ENCODE measurements at places on chromosomes 4 and X.

DNA sequence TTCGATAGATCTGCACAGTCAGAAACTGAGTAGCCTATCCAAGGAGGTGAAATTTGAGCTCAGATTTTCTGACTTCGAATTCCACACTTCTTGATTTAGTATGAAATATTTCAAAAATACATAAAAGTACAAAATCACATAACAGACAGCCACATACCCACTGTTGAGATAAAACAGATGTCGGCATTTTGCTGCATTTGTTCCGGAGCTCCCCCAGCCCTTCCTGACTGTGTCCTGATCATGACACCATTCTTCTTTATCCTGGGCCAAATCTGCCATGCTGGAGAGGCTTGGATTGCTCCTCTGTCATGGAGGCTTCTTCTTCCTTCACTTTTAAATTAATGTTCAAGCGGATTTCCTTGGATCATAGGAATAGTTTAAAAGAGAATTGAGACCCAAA is 124.2 kb upstream of the RBPJ start:
- no peak for DNase-seq

DNA sequence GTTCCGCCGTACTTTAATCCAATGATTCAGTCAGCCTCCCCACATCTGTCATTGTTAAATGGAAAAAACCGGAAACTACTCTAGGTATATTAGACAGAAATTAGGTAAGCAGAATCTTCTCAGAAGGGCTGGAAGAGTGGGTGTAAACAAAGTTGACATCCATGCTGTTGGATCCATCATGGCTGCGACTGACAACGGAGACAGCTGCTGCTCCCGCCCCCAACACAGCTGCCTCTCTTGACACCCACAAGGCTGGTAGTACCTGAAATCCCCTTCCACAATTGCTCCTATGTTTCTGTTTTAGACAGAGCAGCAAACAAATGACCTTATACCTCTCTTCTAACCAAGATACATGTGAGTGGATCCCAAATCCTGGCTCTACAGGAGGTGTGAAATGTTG is 66.6 kb downstream of the RXFP1 start:
- DNase-seq = no peak

GRCh38 chr4:6902318-6903042 is 7.1 kb upstream of the TBC1D14 start:
- no peak for DNase-seq

DNA sequence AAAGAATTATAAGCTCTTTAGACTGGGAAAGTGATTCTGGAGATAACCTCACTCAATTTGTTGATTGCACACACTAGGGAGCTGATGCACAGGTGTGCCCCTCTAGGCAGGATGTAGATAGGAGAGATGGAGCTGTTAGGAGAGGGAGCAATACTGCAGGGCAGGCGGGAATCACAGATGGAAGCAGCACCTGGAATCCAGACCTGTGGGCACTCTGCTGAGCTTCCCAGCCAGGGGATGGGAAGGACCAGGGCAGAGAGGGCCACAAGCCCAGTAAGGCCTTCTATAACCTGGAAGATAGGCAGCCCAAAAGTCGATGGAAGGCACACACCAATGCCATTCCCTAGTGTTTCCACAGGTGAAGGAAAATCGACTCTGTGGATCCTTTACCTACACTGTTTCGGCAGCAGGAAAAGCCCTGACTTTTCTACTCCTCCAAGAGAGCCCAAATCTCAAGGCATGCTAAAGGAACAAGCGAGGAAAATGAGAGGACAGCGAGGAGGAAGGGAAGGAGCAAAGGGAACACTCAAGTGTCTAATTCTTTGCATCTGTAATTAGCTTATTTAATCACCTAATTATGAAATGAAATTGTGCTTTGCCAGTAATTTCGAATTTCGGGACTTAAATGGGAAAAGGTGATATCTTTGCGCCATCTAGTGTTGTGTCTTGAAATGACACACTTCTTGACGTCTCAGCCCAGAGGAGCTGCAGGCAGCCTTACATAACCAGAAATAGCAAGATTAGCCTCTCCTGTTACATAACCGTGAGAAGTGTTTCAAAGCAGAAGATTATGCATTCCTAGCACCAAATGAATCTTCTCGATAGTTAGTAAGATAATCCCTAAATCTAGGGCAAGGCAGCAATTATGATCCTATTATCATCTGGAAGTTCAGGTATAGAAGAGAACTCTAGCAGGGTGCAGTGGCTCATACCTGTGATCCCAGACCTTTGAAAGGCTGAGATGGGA is 31.0 kb upstream of the TLR3 start:
- no peak for DNase-seq

DNA sequence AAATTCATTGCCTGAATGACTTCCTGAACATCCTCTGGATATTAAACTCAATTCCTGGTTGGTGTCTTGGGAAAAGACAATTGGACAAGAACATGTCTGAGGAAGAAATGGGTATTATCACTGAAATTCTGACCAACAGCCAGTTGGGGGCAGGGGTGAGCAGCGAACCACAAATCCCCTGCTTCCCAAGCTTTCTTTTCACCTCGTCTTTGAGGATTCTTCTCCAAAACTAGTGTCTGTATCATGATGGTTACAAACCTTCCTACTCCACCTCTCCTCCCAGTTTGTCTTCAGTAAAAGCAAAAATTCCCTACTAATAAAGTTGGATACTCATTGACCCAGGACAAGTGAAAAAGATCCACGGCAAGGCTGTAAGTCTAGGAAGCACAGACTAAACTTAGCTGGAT is 48.3 kb upstream of the WDR1 start:
- no peak for DNase-seq

DNA sequence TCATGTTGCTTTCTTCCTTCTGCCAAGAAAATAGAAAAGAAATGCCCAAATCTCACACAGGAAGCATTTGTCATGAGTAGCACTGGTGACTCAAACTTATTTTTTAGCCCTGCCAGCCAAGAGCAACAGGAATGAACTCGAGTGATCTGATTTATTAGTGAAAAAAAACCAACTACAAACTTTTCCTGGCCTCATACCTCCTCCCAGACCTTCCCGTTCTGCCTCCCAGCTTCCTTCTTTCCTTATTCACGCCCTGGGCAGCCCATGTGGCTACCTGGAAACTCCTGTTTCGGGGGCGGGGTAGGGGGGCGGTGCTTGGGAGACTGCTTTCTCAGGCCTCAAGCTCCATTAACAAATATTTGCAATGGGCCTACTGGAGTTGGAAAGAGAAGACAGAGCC is 178.5 kb downstream of the NHS start:
- no peak for DNase-seq

- no peak for DNase-seq
Measured at GRCh38 chrX:10176121-10177003, 19.6 kb downstream of the CLCN4 start.

DNA sequence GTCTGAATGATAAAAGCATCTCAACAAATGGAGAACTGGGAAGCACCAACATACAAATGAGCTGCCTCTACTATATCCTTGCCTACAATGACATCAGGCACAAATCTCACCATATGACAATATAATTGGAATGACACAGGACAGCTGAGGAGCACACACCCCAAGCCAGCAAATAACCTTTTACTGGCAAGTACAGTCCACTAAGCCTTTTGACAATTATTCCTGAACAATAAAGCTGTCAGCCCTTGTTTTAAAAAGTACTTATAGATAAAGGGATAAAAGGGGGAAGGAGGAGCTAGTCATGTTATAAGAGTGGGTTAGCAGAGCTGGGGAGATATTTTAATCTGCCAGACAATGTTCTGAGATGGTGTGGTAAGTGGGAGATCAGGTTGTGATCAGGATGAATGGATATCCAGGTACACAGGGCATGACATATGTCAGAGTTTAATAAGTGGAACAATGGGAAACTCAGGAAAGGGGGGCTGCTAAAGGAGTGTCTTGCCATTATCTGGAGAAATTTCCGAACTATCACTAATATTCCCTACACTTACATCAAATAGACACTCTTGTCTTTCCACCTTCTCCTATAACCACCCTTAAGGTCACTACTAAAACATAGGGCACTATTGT is 127.6 kb downstream of the GPC3 start:
- DNase-seq = no peak

DNA sequence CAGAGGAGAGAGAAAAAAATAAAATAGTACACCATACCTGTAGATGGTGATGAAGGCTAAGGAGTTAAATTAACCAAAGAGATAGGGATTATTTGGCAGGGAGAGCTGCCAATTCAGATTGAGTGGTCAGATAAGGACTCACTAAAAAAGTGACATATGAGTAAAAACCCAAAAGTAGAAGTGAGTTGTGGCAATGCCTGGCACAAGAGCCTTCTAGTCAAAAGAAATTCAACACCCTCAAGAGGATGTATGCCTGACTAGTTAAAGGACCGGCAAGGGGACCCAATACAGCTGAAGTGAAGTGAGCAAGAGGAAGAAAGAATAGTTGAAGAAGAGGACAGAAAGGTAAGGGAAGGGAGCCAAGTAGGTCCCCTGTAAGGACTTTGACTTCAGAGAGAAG is 34.9 kb downstream of the ELF2 start:
- no peak for DNase-seq

DNA sequence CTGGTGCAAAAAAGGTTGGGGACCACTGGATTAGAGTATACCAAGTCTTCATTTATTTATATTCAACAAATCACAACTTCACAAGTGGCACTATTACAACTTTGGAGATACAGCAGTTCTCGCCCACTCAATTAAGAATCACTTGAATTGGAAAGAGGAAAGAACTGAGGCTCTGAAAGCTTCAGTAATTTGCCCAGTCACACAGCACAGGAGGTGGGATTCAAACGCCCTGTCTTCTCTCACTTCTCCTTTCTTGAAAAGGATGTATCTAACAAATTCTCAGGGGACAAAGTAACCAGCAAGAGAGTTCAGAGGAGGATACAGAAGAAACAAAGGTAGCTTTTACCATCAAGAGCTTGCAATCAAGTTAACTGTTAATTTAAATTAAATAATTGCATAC is 12.4 kb downstream of the SMIM14 start:
- no peak for DNase-seq

GRCh38 chr4:122005064-122005755 is 53.4 kb upstream of the TRPC3 start:
- DNase-seq = no peak

DNA sequence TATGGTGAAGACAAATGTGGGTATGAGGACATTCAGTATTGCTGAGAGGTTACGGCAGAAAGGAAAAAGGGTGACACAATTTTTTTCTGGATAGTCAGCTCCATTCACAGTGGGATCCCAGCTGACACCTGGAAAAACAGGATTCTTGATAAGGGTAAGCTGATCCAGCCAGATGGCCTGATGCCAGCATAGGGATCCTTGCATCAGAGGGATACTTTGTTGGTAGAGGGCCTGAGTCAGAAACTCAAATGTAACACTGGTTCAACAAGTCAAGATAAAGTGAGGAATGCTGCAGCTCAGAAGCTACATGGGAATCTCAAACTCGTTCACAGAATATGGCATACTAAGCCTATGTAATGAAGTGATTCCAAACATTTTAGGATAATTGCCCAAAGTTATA is 726.7 kb downstream of the C4orf33 start:
- no peak for DNase-seq

GRCh38 chr4:37825968-37826294 is 555 bp upstream of the PGM2 start:
- no peak for DNase-seq

GRCh38 chr4:20317424-20317985 is 65.8 kb downstream of the SLIT2 start:
- no peak for DNase-seq

- no peak for DNase-seq
Measured at GRCh38 chrX:69109706-69110105, 55.5 kb downstream of the PJA1 start.

GRCh38 chrX:97494756-97495372 is 611.2 kb downstream of the RPA4 start:
- DNase-seq = no peak

- DNase-seq = no peak
Measured at GRCh38 chr4:23991444-23991843, 101.6 kb upstream of the PPARGC1A start.

- no peak for DNase-seq
Measured at GRCh38 chr4:112511093-112511802, 4.7 kb downstream of the NEUROG2 start.

- no peak for DNase-seq
Measured at GRCh38 chr4:141066690-141067089, 66.6 kb downstream of the RNF150 start.

DNA sequence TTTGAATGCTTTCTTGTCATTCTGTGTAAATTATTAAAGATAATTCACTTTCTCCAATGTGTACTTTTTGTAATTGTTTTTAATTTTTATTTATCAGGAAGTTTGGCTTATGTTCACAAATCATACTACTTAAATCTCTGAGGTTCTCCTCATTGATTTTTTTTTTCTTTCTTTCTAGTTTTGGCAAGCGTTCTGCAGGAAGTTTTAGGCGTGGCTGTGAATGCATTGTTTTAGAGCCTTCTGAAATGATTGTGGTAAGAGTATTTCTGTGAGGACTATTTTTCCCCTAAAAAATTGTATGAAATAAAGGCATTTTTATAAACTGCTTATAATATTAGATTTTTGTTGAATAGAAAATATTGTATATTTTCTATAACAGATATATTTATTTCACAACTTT is 135.8 kb downstream of the RAPGEF2 start:
- no peak for DNase-seq

DNA sequence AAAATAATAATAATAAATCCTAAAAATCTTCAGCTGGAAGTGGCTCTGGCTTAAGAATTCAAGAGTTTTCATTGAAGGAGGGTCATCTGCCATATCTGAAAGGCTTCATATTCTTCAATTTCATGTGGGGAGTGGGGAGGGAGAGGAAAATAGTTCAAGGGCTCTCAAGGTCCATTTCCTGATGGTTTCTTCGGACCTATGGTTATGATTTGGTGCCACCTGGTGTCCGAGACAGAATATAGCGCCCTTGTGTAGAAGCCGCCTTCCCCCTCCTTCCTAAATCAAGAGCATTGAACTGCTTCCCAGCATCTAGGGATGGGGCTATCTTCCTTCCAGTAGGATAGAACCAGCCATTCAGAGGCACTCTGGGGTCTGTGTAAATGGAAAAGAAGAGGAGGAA is 34.3 kb downstream of the NLGN3 start:
- DNase-seq = peak; percentile 7

- DNase-seq = no peak
Measured at GRCh38 chr4:67465763-67466052, 79.6 kb downstream of the CENPC start.

DNA sequence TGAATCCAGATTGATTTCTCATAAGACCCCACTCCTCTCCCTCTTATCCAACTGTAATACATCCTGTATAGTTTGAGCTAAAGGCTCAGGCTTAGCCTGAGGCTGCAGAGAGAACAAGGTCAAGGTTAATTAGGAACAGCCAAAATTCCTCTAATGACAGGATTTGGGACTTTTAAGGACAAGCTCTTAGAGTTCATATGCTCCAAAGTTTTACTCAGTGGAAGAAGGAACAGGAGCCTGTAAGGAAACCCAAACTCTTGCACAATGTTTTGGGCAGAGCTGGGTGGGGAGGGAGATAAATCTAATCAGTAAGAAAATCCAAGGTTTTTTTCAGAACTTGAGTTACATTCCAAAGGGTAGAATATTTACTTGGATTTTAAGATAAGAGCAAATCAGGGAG is 238.8 kb downstream of the QDPR start:
- no peak for DNase-seq

- no peak for DNase-seq
Measured at GRCh38 chrX:53072418-53073114, 9.6 kb upstream of the TSPYL2 start.

GRCh38 chr4:163161536-163162205 is 5.0 kb downstream of the NAF1 start:
- DNase-seq = no peak

- DNase-seq = no peak
Measured at GRCh38 chr4:15469402-15470127, at the start of gene CC2D2A. TSS of gene CC2D2A (plus strand) at chr4:15469882. CDS start at chr4:15475933, 6,051 bp downstream.

GRCh38 chrX:96776966-96777365 is 92.3 kb downstream of the DIAPH2 start:
- no peak for DNase-seq
